ENCODE measurements at places on chromosomes 13 and 19.

GRCh38 chr19:55304980-55305379, 20.2 kb downstream of the TMEM150B start:
- no peak for DNase-seq

- DNase-seq: peak; percentile 32
These were observed 1.1 kb upstream of the APOE start for GRCh38 chr19:44904426-44904994.

GRCh38 chr13:42876270-42876714, 94.9 kb downstream of the FAM216B start:
- peak; percentile 90 for DNase-seq

DNA sequence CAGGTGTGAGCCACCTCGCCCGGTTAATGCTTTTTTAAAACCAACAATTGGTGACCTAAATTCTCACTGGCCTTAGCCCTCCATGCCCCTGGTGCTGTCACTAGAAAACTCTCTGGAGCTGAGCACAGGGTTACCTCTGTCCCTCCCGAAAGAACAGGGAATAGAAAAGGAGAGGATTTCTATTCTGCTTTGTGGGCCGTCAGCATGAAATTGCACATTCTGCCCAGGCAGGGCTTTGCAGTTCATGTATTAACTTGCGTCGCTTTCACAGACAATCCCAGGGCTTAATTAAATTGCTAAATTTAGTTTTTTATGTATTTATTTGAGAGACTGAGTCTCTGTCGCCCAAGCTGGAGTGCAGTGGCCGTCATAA, 583 bp upstream of the ZNF480 start:
- no peak for DNase-seq

DNA sequence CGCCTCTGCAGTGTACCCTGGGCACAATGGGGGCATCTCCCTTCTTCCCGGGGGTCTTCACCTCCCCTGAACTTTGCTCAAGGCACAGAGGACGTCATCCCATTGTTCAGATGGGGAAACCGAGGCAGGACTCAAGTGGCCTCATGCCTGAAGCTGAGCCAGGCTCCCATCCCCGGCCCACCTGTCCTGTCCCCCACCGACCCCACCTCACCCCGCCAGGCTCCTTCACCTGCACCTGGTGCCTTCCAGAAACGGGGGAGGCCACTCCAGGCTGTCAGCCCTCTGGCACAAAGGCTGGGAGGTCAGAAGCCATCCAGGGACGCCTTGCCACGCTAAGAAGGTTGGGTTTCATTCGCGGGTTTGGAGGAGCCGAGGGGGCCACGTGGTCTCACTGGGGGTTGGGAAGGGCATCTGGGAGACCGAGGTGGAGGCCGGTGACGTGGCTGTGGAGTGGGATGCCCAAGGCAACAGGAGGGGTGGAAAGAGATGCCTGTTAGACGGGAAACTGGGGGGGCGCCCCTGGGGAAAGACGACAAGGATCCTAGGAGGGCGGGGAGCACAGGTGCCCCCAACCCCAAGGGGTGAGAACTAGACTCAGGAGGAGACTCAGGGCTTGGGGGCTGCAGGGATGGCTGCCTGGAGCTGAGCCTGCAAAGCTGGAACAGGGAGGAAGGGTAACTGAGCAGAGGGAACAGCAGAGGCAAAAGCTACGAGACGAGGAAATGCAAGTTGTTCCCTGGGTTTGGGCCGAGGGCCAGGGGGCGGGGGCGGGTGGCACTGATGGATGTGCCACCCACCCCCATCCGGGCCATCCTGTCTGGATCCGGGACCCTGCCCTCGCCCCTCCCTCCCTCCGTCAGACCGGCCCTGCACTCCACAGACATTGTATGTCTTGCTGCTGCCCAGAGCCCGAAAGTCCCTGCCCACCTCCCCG, 6.0 kb upstream of the TCF3 start:
- DNase-seq: no peak

- DNase-seq: no peak
These were observed 924 bp downstream of the PRAM1 start for GRCh38 chr19:8501516-8501915.

DNA sequence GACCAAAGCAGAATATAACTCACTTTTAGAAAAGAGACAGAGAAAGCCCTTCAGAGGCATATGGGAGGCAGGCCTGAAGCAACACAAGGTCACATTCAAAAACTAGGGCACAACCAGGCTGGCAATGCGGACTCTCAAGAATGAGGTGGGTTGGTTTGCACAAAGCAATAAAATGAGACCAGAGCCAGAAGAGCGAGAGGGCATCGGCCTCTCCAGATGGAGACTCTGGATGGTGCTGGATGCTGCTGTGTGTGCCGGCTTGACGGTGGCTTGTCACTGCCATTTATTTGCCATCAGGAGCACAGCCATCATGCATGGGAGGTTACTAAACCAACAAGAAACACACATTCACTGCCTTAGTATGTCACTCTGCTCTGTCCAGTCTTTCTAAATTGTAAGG, 649.4 kb downstream of the DIAPH3 start:
- DNase-seq: no peak

DNA sequence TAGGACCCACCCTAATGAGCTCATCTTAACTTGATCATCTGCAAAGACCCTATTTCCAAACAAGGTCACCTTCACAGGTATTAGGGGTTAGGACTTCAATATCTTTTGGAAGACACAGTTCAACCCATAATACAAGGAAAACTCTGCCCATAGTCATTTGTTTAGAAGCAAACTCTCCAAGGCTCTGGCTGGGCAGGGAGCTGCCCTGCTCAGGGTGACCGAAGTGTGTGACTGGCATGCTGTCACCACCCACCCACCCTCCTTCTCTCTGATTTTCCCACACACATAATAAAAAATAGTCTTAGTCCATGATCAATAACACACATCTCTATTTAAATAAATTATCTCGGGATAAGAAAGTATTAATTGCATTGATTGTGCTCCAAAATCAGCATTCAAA, 161.1 kb downstream of the KCTD15 start:
- DNase-seq: no peak

DNA sequence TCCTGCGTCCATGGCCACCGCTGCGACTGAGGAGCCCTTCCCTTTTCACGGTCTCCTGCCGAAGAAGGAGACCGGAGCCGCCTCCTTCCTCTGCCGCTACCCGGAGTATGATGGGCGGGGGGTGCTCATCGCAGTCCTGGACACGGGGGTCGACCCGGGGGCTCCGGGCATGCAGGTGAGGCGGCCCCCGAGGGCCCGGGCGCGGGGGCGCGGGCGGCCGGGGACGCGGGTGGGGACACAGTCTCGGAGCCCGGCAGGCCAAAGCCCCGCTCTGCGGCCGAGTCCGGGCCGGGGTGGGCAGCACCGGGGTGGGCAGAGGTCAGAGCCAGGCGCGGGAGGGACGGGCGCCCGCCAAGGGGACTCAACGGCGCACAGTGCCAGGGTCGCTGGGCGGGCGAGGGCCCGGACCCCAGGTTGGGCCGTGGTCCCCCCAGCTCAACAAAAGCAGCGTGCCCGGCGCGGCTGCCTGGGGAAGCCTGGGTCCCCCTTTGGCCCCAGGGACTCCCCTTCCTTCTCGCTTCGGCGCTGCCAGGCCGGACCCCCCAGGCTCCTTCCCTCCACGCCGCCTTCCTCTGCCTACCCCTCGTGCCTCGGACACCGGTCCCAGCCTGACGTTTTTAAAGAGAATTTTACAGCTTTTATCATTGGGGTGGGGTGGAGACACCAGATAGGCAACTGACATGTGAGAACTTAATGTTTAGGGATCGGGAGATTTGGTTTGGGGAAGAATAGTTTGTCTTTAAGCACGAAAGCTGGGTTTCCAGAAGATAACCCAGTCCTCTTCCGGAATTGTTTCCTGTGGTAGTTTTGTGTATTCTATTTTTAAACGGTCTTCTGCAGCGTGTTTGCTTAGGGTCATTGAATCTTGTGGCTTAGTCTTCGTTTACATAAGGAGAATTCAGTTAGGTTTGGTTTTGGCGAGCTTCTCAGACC, 509 bp downstream of the TPP2 start:
- peak; percentile 56 for DNase-seq

- no peak for DNase-seq
These were observed 7.0 kb upstream of the CEACAM7 start for GRCh38 chr19:41694831-41695635.

DNA sequence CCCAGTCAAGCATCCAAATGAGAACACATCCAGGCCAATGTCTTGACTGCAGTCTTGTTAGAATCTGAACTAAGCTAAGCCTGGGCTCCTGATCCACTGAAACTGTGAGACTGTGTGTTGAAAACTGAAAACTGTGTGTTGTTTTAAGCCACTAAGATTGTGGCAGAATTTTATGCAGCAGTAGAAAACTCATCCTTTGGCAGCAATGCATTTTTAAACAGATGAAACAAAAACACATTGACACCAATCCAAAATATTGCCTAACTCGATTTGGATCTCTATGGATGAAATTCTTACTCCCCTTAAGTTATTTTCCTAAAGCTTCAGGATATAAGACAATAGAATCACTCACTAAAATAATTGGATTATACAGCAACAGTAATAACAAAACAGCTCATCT, 202.3 kb upstream of the KLF12 start:
- DNase-seq: no peak

DNA sequence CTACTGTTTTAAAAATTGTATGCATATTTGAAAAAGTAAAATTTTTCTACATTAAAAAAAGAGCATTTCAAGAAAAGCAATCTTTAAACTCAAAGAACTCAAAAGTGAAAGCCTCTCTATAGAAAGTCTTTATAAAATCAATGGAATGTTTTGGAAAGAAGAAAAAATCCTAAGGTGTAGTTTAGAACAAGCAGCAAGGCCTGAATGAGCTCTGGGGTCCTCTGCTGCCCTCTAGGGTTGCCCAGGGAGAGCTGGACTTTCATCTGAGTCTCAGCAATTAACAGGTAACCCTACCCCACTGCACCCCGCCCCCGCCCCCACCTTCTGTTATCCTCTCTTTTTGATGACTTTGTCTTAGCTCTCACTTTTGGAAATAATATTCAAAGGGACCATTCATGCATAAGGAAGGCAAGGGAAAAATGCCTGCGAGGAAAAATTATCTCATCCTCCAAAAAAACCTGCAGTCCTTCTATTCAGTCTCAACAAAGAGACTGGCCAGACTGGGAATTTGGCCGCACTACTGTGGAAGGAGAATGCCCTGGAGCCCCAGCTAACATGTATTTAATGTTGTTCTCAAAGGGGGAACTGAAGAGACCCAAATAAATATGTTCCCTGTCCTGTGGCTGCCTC, 24.1 kb downstream of the SLC25A30 start:
- DNase-seq: peak; percentile 30

- DNase-seq: no peak
These were observed 42.9 kb downstream of the CCL25 start for GRCh38 chr19:8095354-8095886.

DNA sequence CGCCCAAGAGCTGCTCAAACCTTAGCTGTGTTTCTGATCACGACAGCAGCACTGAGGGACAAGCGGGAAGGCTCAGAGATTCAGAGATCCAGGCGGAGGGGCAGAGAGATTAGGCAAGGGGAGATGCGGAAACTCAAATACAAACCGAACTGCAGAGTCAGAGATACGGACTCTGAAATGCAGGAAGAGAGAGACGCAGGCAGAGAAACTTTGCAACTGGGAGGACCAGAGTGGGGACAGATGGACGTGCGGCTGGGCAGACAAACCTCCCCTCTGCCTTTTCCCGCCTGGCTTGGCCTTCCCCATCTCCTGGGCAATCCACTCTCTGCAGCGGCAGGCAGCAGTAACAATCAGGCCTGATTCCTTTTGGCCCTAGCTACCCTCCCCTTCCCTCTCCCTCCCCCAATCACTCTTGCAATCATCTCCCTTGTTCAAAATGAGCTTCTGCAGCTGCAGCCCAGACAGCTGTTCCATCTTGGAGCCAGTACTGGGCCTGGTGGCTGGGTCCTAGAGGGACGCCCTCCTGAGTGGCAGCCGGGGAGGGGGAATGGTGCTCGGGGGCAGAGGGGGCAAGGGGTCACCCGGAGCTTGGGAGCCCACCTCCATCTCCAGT, 29.7 kb downstream of the OLFM2 start:
- no peak for DNase-seq

- peak; percentile 84 for DNase-seq
These were observed 1730.1 kb downstream of the SLITRK5 start for GRCh38 chr13:89401264-89401675.

DNA sequence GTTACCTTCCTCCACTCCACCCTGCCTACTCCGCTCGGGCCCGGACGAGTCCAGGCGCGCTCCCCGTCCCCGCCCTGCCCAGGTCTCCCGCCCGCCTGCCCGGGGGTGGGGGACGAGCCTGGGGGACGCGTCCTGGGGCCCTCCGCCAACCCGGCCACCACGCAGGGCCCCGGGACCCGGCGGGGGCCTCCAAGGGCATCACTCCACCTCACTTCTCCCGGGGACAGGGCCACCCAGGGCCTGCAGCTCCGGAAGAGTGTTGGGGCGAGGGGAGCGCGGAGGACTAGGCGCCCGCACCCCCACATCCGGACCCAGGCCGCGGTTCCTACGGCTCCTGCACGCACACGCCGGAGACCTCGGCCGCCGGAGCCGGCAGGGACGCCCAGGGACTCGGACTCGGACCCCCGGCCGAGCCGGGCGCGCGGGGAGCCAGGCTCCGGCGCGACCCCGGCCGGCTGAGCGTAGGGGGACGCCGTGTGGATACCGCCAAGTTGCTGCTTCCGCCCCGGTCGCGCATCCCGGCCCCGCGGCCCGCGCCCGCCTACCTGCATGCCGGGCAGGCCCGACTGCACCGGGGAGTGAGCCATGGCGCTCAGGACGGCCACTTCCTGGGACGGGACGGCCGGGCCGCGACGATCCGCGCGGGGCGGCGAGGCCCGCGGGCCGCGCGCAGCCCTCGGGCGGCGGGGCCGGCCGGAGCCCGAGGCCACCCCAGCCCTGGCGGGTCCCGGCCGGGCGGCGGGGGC, 534 bp downstream of the STK24 start:
- DNase-seq: no peak

DNA sequence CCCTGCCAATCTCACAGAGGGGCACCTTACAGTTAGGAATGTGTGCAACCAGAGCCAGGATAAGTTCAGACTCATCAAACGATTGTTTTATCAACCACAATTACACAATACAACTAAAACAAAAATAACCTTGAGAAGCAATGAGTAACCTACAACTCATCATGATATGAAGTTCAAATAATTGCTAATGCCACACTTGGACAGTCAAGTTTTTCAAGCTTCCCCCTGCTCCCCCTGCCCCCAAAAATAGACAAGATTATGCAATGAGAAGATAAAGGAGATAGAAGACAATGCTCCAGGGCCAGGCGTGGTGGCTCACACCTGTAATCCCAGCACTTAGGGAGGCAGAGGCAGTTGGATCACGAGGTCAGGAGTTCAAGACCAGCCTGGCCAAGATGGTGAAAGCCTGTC, 13.6 kb upstream of the KPNA3 start:
- DNase-seq: no peak

DNA sequence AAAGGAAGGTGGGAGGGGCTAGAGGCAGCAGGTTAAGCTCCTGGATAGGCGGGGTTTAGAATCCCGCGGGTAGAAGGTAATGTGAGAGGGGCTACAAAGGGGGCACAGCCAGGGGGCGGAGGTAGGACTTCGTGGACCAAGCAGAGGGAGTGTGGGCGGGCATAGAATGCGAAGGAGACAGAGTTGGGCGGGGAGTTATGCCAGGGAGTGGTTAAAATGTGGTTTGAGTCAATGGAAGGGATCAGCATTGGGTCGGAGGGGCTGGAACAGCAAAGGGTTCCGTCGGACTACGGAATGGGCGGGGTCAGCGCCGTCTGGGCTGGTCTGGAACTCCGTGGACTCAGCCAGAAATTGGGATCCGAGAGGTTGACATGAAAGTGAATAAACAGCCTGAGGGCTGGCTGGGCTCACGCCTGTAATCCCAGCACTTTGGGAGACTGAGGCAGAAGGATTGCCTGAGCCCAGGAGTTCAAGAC, 3.0 kb downstream of the LTBP4 start:
- DNase-seq: no peak

Measured in MV-4-11 (cell line).